ENCODE measurements at places on chromosomes 4 and X.

GRCh38 chr4:52894443-52894842 is 32.3 kb downstream of the RASL11B start:
- DNase-seq: peak; percentile 14

- DNase-seq: no peak
Measured at GRCh38 chr4:125520258-125520990, 205.7 kb downstream of the FAT4 start.

DNA sequence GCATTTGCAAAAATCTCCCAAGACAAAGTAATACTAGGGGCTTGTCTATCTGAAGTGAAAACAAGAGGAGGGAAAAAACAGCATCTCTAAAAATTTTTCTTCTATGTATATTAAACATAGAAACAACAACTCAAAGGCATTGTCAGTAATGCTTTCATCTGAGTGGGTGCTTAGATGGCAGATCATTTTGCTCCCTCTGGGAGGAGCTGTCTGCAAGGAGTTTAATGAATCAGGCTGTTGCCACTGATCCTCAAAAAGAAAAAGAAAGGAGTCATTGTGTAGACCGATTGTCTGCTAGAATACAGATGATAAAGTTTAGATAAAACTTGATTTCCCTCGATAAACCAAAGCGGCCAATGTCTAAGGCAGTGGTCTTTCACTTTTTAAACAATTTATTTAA is 49.7 kb upstream of the KLHL8 start:
- no peak for DNase-seq

- DNase-seq: no peak
Measured at GRCh38 chr4:6337331-6337935, 67.8 kb downstream of the WFS1 start.

DNA sequence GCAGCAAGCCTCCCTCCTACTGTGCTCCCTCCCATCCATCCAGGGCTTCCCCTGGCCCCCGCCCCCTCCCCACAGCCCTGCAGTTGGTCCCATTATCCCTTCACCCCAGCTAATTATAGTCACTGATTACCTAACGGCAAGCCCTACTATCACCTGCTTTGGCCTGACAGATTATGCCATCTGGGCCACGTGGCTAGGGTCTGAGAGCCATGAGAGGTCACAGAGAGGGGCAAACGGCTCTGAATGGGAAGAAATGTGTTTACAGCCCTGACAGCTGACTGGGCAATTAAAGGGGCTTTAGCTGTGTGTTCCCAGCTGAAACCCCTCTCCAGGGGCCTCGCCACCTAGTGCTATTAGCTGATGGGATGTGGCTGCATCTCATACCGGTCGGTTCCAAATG is 134.4 kb upstream of the CPEB2 start:
- no peak for DNase-seq

- DNase-seq: no peak
Measured at GRCh38 chrX:95721011-95721410, 963.6 kb upstream of the DIAPH2 start.

GRCh38 chr4:54779036-54779435 is 121.3 kb downstream of the KIT start:
- DNase-seq: no peak

DNA sequence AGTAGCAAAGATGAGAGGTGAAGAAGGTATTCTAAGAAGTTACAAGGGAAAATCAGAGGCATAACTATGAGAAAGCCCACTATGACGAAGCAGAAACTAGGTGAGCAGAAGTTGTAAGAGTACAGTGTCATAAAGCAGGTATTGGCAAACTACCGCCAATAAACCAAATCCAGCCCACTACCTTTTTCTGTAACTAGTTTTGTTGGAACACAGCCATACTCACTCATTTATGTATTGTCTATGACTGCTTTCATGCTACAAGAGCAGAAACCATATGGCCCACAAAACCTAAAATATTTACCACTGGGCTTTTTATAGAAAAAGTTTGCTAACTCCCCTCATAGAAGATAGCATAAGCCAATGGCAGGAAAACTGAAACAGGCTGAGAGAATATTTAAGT is 31.8 kb upstream of the ZCCHC13 start:
- DNase-seq: no peak

- DNase-seq: peak; percentile 82
Measured at GRCh38 chr4:2942532-2943363, 20.5 kb downstream of the NOP14 start.

DNA sequence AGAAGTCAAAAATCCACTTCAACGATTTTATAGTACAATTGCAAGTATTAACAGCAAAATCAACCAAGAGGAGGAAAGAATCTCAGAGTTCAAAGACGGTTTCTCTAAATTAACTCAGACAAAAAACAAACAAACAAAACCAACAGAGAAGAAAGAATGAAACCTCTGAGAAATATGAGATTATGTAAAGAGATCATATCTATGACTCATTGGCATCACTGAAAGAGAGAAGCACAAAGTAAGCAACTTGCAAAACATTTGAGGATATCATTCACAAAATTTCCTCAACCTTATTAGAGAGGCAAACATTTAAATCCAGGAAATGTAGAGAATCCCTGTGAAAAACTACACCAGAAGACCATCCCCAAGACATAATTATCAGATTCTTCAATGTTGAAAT is 370.4 kb downstream of the INPP4B start:
- no peak for DNase-seq

GRCh38 chr4:90345549-90346215 is 218.5 kb downstream of the CCSER1 start:
- DNase-seq: no peak

- no peak for DNase-seq
Measured at GRCh38 chrX:141935645-141936044, 32.0 kb downstream of the MAGEC1 start.

- DNase-seq: no peak
Measured at GRCh38 chr4:143083756-143084472, 100.8 kb upstream of the USP38 start.

- DNase-seq: no peak
Measured at GRCh38 chrX:87626996-87627395, 109.4 kb downstream of the KLHL4 start.

DNA sequence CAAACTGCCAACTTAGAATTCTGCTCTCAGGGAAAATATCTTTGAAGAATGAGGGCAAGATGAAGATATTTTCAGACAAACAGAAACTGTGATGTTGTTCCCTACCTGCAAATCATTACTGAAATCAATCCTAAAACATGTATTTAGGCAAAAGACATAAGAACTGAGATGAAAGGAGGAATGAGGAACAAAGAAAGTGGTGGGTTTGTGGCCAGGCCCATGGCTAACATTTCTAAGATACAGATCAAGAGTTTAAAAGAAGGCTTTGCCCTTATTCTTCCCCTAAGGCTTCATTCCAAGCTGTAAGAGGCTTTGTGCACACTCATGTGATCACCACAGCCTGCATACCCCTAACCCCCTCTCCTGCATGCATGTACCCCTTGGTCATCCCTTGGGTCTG is 46.5 kb downstream of the ADGRG2 start:
- no peak for DNase-seq

DNA sequence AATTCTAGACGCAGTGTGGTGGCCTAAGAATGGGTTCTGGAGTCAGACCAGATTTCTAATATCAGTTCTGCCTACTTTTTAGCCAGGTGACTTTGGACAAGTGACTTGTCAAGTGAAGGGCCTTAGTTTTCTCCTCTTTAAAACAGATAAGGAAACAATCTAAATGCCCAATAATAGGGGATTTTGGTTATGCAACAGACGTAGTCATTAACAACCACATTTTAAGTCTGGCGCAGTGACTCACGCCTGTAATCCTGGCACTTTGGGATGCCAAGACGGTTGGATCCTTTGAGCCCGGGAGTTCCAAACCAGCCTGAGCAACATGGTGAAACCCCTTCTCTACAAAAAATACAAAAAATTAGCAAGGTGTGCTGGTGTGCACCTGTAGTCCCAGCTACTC is 2.1 kb upstream of the ZMYM3 start:
- no peak for DNase-seq

DNA sequence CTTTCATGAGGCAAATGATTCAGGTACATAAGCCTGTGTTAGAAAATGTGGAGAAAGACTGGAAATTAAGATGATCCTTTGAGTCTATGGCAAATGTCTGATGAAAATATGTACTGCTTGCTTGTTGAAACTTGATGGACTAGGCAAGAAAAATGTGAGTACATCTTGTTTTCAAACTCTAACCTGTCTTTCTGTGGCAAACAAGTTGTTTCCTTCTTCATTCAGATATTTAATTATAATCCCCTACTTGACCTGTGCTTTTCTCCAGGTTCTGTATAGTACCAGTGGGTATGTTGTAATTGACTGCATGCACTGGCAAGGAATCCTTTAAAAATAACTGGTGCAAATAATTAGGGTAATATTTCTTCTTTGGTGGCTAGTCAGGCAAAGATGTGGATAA is 136.7 kb downstream of the ARHGAP24 start:
- no peak for DNase-seq

GRCh38 chr4:114423582-114423981 is 175.0 kb upstream of the UGT8 start:
- no peak for DNase-seq

DNA sequence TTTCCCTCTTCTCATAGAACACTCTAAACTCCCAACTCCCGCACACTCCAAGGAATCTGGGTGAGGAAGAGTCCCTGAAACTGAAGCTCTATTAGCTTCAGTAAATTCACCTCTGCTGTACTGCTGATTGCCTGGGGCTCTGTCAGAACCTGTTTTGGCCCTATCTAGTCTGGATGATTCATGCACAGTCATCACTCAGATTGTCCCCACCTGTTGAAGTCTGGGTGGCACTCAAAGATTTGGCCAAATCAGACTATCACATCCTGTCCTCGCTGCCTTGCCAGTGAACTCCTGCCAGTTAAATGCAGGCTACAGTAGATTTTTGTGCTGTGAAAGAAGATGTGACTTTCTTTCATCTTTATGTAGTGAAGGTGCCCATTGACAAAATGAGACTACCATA is 63.5 kb upstream of the EMCN start:
- no peak for DNase-seq

DNA sequence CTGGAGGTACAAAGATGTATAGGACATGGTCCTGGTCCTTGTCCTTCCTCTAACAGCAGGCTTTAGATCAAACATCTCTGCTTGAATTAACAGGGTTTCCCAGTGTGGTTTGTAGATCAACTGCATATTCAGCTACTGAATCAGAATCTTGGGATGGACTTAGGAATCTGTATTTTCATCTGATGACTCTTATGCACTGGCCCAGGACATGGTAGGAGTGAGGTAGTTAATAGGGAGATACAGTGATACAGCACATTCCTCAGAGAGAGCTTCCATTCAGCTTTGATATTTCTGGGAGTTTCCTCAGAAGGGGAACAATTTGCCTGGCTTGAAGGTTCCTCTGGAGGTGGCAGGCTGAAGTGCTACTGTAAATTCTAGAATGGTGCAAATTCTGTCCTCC is 203.1 kb downstream of the LARP7 start:
- DNase-seq: no peak

GRCh38 chr4:42390622-42391354 is 6.5 kb upstream of the SHISA3 start:
- DNase-seq: no peak

GRCh38 chr4:101239665-101240064 is 107.7 kb downstream of the PPP3CA start:
- no peak for DNase-seq

DNA sequence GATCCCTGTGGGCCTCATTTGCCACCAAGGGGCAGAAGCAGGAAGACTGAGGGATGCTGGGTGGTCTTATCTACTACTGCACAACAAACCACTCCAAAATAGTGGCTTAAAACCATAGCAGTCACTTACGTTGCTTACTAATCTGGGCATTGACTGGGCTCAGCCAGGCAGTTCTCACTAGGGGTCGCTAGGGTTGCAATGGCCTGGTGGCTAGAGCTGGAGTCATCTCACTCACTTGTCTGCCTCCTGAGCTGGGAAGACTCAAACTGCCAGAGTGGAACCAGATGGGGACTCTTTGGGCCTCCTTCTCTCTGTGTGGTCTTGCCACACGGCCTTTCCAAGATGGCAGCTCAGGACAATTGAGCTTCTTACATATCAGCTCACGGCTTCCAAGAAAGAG is 216.3 kb upstream of the BCOR start:
- no peak for DNase-seq

DNA sequence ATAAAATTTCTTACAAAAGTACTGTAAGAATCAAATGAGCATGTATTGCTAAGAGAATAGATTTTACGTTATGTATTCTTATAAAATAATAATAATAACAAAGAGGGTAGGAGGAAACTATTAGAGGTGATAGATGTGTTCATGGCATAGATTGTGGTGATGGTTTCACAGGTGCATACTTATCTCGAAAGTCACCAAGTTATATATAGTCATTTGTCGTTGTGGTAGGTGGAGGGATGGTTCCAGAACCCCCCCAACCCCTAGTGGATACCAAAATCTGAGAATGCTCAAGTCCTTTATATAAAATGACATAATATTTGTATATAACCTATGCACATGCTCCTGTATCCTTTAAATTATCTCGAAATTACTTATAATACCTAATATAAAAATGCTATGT is 36.7 kb upstream of the H2AZ1 start:
- no peak for DNase-seq

GRCh38 chr4:176641237-176641636 is 151.5 kb downstream of the VEGFC start:
- DNase-seq: no peak

- no peak for DNase-seq
Measured at GRCh38 chr4:107863416-107863815, 38.7 kb downstream of the SGMS2 start.

DNA sequence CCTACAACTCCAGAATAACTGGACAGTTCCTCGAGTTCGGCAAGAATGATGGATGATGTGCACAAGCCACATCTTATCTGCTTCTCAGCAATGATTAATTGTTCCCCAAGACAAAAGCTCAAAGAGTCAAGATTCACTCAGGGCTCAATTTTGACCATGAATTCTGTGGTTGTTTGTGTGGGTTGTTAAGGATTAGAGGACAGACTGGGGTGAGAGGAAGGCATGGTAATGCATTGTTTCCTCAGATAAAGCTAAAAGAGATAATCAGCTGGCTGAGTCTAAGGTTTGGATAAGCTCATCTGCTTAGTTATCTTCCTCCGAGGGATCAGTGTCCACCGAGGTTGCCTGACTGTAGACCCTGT is 161.0 kb downstream of the CPEB2 start:
- no peak for DNase-seq

GRCh38 chr4:8893227-8893623 is 21.6 kb upstream of the HMX1 start:
- no peak for DNase-seq

DNA sequence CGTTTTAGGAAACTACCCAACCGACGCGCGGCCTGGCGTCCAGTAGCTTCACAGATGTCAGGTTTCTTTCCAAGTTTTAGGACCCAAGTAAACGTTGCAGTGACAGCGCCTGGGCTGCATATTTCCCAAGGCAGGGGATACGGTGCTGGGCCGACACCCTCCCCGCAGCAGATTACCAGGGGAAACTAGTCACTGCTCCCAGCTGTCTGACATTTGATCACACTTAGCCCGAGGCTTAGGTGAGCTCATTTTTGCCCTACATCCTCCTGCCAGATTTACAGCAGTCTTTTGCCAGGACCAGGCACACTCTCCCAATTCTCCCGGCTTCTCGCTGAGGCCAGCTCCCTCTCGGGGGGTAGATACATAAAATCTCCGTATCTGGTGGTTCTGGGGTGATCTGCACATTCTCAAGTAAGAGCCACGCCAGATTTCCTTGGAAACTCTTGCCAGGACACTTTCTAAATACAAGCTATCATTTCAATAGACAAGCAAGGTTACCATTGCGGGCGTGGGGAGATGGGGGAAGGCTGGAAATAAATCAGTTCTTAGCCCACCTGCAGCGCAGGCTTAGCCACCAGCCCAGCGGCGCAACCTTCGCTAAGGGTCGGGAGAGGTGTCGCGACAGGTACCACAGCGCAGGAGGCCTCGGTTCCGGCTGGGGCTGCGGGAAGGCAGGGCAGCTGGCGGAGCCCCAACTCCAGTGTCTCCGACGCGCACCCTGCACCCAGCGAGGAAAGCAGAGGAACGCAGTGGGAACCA is 2.5 kb upstream of the SOX3 start:
- DNase-seq: no peak

Data from vagina (tissue), 2 donors.